ENCODE measurements at places on chromosomes 12 and 14.

DNA sequence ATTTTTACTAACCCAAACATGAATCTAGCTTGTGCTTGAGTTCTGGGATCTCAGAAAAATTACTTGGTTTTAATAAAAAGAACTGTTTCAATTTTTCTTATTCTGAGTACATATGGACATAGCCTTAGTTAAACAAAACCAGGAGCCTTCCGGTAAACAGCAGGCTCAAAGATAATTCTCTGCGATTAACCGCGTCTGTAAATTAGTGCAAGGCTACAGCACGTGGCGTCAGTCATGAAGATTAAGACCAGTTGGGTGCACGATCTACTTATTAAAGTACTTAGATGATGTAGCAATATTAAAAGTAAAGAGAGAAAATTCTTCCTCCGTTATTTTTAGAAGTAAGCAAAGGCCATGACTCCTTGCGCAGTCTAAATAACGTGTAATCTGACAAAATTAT is 700 bp downstream of the KCNJ8 start:
- no peak for DNase-seq

DNA sequence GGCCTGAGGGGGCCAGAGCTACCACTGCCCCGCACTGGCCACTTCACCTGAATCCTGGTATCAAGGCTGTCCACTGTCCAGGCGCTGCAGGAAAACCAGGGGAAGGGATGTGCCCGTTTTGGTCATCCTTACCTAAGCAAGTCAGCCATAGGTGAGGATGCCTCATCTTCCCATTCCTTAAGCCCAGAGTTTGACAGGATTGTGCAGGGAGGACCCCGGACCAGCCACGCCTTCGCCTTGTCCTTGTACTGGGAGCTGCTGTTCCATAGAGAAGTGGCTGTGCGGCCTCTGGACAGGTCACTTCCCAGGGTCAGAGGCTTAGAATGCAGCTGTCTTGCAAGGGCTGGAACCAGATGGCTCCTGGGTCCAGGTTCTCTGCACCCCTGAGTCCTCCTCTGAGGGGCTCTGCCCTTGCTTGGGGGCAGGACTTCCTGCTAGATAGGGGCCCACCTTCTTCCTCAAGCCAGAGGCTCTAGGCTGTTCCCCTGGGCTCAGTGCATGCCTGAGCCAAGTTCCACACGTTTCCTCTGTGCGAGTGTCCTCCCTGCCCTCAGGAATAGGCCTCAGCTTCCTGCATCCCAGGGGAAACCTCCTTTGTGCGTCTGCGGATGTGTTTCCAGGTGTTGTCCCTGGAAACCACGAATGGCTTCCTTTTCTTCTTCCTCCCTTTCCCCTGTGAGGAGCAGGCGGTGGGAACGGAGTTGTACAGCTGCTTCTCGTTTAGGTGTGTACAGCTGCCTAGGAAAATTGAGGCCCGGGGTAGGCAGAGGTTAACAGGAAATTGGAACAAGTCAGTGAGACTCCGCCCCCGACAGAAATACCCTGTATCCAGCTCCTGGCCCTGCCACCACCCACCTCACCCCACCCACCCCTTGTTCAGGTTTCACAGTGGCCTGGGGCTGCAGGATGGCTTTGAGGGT is 54.3 kb upstream of the RIN3 start:
- no peak for DNase-seq

GRCh38 chr12:130981074-130981742 is 27.5 kb downstream of the ADGRD1 start:
- DNase-seq: peak; percentile 30

DNA sequence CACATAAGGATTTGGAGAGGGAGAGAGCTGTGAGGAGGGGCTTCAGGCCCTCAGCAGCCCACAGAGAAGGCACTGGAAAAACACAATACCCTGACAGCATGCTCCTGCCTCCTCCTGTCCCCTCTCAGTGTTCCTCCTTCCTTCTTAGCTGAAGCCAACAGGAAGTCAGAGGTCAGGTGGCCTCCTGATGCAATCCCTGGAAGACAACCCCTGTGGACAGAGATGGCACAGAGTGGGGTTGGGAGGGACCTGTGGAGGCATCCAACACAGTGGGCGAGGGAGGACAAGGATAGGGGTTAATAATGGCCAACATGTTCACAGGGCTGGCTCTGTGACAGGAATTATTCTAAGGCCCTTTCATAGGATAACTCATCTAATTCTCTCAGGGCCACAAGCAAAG is 15.4 kb upstream of the IFI27L2 start:
- DNase-seq: no peak

GRCh38 chr14:61533513-61534255 is 161.6 kb upstream of the HIF1A start:
- DNase-seq: no peak

GRCh38 chr12:4308334-4308950 is 12.6 kb upstream of the TIGAR start:
- no peak for DNase-seq

GRCh38 chr12:27335364-27336281 is 3.0 kb downstream of the BMAL2 start:
- no peak for DNase-seq

DNA sequence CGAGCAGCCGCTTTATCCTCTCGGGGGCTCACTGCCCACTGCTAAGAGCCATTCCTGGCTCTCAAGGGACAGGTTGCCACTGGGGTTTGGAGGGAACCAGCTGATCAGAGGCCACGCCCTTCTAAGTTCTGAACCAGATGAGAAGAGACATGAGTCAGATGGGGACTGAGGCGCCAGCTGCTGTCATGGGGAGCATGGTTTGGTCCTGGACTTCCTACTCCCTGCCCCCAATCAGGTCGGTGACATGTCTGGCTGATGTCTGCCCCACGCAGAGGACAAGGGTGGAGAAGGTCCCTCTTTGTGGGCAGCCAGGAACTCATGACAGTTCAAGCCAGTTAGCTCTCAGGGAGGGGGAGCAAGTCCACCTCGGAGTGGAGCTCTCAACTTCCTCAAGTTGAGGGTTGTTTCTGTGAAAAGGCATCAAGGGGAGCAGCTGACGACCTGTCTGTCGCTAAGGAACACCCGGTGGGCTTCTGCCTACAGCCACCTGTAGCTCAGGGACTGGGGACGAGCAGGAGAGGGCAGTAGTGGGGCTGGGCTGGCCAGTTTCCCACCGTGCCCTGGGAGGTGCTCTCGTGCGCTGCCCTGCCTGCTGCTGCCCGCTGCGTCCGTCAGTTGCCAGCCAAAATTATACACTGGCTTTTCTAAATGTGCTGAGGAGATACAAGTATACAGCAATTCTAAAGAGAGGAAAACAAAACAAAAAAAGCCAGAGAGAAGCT is 20.5 kb downstream of the PSMC1 start:
- no peak for DNase-seq

DNA sequence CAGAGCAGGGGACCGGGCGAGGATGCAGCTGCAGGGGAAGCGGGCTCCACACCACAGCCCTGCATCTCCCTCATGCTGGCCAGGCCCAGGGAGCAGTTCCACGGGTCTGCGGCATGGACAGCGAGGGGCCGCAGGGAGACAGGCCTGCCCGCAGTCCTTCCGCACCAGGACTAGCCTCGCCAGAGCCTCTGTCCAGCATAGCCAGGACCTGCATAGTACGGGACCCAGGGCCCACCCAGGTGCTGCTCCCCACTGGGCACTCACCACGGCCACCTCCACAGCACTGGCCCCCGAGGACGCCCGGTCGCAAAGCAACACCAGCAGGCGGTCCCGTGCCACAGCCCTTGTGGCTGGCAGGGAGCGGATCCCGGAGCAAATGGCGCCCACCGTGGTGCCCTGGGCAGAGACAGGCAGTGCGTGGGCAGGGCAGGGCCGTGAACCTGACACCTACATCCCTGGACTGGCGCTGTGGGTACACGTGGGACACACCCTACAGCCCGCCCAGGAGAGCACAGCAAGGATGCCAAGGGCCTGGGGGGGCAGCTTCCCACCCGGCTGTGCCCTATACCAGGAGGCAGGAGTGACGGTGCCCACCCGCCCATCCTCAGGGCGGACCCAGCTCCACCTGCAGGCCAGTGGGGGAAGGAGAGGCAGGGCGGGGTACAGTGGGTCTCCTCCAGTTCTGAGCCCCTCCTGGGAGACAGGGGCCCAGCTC is 23.8 kb downstream of the JAG2 start:
- DNase-seq: no peak

DNA sequence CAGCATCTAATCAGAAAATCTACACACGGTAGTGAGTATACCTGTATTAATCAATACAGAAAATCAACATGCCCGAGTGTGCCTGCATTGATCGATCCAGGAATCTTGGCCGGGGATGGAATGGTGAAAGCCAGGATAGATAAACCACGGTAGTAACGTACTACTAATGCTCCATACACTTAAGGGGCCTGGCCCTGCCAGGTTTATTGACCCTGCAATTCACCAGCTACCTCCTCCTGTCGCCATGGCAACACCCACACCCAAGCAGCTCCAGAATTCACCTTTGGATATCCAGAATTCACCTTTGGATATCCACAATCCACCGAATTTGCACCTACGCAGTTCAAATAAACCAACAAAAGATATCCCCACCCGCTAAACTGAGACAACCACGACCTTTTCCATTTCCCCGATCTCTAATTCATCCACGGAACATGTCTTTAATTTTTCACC is 14.8 kb upstream of the CALM1 start:
- no peak for DNase-seq

- no peak for DNase-seq
Measured at GRCh38 chr14:100105357-100106169, 40.3 kb downstream of the EVL start.

GRCh38 chr14:96920023-96920422 is 122.8 kb downstream of the VRK1 start:
- no peak for DNase-seq

- no peak for DNase-seq
Measured at GRCh38 chr12:118436002-118436730, 59.8 kb downstream of the SUDS3 start.

DNA sequence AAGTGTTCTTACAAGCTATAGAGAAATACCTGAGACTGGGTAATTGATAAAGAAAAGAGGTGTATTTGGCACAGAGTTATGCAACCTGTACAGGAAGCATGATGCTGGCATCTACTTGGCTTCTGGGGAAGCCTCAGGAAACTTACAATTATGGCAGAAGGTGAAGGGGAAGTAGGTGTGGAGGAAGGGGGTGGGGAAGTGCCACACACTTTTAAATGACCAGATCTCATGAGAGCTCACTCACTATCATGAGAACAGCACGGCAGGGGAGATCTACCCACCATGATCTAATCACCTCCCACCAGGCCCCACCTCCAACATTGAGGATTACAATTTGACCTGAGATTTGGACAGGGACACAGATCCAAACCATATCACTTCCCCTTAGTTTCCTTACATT is 32.8 kb downstream of the TSHR start:
- DNase-seq: no peak

GRCh38 chr14:99363616-99364290 is 91.8 kb upstream of the BCL11B start:
- DNase-seq: no peak

- no peak for DNase-seq
Measured at GRCh38 chr14:90699016-90699415, 117.2 kb downstream of the TTC7B start.

GRCh38 chr12:100187068-100187467 is 13.5 kb upstream of the ACTR6 start:
- DNase-seq: no peak

GRCh38 chr12:40446385-40446784 is 221.6 kb downstream of the LRRK2 start:
- DNase-seq: no peak

- peak; percentile 65 for DNase-seq
Measured at GRCh38 chr14:103500148-103500990, 22.3 kb downstream of the CKB start.

DNA sequence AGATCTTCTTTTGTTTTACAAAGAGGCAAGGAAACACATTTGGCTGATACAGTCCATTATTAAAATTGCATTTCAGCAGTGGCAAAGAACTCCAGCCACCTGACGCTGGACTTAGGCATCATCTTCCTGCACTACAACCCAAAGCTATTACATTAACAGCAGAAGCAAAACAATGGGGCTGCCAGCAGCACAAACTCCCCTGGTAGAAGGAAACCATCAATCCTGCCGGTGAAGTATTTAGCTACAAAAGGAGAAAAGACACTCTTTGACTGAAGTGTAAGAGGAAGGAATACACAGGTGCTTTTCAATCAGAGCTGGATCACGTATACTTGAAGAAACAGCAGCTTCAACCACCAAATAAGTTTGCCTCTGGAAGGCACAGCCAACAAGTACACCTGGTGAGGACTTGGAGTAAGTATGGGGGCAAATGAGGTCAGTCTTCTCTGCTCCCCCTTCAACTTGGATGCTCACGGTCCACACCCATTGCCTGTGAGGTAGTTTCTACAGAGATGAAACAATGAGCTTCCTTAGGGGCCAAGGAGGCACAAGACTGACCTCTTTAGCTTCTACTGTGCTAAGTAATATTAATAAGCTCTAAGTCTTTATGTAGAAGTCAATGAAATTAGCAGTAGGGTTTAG is 125.9 kb upstream of the FOXN3 start:
- DNase-seq: no peak

- no peak for DNase-seq
Measured at GRCh38 chr14:33674927-33675326, 275.9 kb downstream of the EGLN3 start.

GRCh38 chr14:92665661-92666110 is 82.7 kb downstream of the LGMN start:
- DNase-seq: peak; percentile 74

DNA sequence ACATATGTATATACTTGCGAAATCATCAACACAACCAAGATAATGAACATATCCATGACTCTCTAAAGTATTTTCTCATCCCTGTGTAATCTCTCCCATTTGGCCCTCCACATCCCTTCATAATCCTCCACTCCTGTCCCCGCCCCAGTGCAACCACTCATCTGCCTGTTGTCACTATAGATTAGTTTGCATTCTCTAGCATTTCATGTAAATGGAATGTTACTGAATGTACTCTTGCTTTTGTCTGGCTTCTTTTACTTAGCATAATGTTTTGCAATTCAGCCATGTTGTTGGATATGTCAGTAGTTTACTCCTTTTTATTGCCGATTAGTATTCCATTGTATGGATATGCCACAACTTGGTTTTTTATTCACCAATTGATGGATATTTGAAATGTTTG is 99.1 kb downstream of the BICD1 start:
- no peak for DNase-seq

GRCh38 chr14:42535397-42535796 is 928.7 kb downstream of the LRFN5 start:
- no peak for DNase-seq

- DNase-seq: no peak
Measured at GRCh38 chr12:52091869-52092268, 12.4 kb downstream of the SMIM41 start.

DNA sequence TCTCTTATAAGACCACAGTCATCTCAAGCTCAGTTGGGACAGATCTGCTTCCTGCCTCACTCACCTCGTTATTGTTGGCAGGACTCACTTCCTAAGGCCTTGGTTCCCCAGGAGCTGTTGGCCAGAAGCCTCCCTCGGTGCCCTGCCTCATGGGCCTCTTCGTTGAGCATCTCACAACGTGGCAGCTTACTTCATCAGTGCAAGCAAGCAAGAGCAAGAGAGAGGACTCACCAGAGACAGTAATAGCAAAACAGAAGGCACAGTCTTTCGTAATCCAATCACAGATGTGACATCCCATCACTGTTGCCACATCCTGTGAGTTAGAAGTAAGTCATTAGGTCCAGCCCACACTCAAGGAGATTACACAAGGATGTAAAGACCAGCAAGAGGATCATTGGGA is 5.1 kb upstream of the NUMB start:
- no peak for DNase-seq
